ENCODE measurements at places on chromosomes 5 and 9. TPM values are rescaled to one million over a fixed set of nuclear protein-coding genes. Genes with fewer than 3 reads are reported as not detected.
A peak's percentile ranks its signal among the peaks of the same experiment; 100 is the strongest.

Gene LCN9
- not detected for total RNA-seq

Gene GLRA1
- 0.22 TPM for total RNA-seq

DNA sequence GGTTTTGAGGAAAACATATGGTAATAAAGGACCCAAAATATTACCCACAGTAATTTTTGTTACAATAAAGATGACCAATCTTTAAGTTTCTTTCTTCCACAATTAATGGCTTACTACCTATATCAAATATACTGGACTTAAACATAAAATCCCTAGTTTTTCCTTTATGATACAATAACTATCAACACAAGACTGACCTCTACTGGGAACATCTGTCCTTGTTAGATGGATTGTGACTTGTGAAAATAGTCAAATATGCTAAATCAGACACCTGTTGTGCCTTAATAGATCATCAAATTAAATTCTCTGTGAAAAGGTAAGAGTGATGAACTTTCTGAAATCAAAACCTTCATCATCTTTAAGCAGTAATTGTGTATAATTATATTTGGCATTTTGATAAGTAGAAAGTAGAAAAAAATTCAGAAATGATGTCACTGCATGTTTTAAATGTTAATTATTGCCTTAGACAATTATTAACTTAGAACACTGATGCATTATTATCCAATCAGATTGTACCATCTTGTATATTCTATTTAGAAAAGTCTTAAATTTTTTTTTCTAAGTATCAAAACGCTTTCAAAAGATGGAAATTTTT lies 113.6 kb downstream of the DEPDC1B start:
- no peak for DNase-seq

- no peak for DNase-seq
Measured at GRCh38 chr9:94720846-94721549, 5.5 kb upstream of the AOPEP start.

Gene PCDH12
- total RNA-seq = 1.7 TPM

DNA sequence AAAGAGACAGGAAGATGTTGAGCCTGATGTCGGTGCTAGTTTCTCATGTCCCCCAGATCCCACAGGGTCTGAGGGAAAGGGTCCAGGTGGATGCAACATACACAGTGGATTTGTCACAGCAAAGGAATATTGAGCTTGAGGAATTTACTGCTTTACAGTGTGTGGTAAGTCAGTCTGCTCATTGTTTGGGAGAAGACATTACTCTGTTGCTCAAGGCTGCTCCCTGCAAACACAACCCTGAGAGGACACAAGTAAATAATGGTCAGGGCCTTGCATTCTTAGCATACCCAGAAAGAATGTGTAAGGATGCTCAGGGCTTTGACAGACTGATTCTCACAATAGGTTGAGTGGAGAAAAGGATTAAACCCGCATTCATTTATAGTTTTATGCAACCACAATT lies 7.3 kb upstream of the MAN2A1 start:
- no peak for DNase-seq

Gene PPP3R2
- total RNA-seq = not detected

- DNase-seq = no peak
Measured at GRCh38 chr9:127707766-127708165, 978 bp downstream of the CFAP157 start.

Gene TRIM41
- total RNA-seq = 28.8 TPM

Gene BSPRY
- not detected for total RNA-seq

DNA sequence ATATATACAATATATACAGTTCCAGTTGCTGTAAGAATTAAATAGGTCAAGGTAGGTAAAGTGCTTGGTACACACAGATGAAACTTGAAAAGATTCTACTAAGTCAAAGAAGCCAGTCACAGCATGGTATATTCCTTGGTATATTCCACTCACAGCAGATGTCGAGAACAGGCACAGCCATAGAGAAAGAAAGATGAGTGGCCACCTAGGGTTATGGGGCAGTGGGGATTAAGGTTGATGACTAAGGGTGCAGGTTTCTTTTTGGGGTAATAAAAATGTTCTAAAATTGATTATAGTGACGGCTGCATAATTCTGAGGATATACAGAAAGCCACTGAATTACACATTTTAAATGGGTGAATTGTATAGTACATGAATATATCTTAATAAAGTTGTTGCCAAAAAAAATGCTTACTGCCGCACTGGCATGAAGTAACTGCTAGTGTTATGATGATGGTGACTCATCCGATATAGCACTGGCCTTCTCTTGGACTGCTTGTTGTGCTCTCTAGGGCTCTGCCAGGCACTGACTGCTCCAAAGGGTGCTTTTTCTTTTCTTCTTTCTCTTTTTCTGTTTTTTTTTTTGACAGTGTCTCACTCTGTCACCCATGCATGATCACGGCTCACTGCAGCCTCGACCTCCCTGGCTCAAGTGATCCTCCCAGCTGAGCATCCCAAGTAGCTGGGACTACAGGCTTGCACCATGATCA lies 23.5 kb downstream of the TBC1D2 start:
- no peak for DNase-seq

DNA sequence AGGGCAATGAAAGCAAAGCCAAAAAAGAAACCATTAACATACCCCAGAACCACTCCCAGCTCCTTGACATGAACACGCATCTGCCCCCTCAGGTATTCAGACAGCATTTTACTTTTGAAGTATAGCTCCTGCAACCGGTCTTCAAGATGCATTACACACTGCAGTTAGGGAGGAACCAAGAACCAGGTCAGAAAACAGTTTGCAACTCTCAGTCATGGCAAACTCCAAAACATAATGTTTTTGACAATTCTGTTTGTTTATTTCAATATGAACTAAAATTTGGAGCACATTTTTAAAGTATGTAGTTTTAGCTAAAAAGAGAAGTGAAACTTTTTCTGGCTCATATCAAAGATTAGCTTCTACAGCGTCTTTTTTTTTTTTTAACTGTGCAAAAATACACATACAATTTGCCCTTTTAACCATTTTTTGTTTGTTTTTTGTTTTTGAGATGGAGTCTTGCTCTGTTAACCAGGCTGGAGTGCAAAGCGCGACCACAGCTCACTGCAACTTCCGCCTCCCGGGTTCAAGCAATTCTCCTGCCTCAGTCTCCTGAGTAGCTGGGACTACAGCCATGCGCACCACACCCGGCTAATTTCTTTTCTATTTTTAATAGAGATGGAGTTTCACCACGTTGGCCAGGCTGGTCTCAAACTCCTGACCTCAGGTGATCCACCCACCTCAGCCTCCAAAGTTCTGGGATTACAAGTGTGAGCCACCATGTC lies 12.2 kb upstream of the RAPGEF6 start:
- no peak for DNase-seq

DNA sequence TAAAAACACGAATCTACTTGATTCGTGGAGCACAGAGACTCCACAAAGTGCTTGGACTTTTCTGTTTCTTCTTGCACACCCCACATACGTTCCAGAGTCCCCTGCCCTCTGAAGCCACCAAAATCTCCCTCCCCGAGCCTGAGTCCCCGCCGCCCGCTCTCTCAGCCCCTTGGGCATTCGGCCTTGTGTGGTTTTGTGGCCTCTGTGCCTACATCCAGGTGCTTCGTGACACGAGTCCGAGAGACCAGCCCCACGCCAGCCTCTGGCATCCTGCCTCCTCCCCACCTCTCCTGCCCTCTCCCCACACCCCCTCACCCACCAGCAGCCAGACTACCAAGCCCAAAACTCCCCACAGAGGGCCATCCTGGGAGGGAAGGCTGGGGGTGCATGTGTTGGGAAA lies 87.8 kb upstream of the PPP1R26 start:
- DNase-seq = no peak

GRCh38 chr5:56328753-56329560 lies 95.8 kb upstream of the ANKRD55 start:
- no peak for DNase-seq

Gene AQP7
- not detected for total RNA-seq

DNA sequence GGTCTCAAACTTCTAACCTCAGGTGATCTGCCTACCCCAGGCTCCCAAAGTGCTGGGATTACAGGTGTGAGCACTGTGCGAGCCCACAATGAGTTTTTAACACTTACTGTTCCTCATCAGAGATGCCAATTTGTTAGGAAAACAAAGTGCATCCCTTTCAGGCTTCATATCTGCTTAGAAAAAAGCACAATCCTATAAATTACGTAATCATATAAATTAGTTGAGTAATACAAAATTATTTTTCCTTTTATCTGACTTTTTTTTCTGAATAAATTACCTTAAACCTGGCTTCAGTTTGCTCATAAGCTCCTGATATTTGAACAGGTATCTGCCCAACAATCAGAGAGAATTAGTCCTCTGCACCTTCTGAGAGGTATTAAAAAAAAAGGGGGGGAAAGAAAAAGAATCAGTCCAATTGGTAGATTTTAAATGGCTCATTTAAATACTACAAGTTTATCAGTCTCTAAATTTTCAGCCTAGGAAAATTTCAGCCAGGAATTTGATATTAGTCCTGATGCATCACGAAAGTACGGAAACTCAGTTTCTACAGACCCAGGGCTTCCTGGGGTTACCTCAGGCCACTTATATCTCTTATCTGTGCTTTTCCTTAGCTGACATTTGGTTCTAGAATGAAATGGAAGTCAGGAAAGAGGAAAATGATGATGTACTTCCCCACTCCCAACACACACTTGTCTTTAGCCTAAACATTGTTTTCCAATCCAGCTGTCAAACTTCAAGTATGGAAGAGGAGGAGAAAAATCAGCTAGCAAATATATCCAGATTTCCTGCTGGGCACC lies 26.8 kb downstream of the ITGA1 start:
- no peak for DNase-seq

Gene TUSC1
- 7.4 TPM for total RNA-seq

GRCh38 chr5:119752921-119753886 lies 123.8 kb downstream of the FAM170A start:
- no peak for DNase-seq

- DNase-seq = peak; percentile 86
Measured at GRCh38 chr5:7745882-7746610, 104.9 kb downstream of the CFAP90 start.

Gene OR13C5
- total RNA-seq = not detected

- DNase-seq = no peak
Measured at GRCh38 chr9:19666575-19666974, 122.3 kb downstream of the SLC24A2 start.

Data from glutamatergic neuron (in vitro differentiated cells).